ENCODE measurements at places on chromosomes 7 and 10.

GRCh38 chr10:36336315-36336714 is 694.2 kb upstream of the FZD8 start:
- no peak for DNase-seq

DNA sequence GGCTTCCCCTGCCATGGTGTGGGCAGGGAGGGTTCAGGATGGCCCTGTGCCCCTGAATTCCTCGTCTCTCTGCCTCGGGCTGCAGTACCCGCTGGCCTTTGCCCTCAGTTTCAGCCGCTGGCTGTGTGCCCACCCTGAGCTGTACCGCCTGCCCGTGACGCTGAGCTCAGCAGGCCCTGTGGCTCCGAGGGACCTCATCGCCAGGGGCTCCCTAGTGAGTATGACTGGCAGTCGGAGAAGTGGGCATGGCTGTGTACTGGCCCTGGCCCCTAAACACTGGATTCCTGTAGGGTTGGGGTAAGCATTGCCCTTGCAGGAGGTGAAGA is 59.6 kb downstream of the PALD1 start:
- no peak for DNase-seq

- no peak for DNase-seq
Observed at GRCh38 chr10:70317272-70317942, 33.6 kb upstream of the NPFFR1 start.

- DNase-seq = no peak
Observed at GRCh38 chr7:30869794-30870611, 41.6 kb upstream of the AQP1 start.

- no peak for DNase-seq
Observed at GRCh38 chr7:131225619-131226513, 101.8 kb upstream of the MKLN1 start.
